ENCODE measurements at places on chromosomes 13 and 19. TPM values are rescaled to one million over a fixed set of nuclear protein-coding genes. Genes with fewer than 3 reads are reported as not detected.

- no peak for DNase-seq
Observed at GRCh38 chr19:44823373-44823698, 14.4 kb downstream of the BCAM start.

DNA sequence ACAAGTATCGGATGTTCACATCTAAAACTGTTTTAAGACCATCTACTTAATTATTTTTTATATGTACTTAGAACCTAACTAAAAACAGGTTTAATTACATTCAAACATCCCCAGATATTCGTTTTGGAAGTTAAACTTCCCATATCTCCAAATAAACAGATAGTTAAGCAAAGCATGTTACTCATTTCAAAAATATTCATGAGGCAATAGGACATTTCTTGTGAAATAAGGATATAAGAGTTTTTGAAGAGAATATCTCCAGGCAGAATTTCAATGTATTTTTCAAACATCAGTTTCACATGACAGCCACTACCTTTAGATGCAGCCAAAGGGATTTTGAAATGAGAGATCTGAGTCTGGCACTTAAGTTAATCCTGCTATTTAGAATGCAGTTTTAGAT is 697.5 kb downstream of the SLITRK1 start:
- no peak for DNase-seq

GRCh38 chr13:38348861-38349389 is 726 bp upstream of the UFM1 start:
- DNase-seq, result no peak

DNA sequence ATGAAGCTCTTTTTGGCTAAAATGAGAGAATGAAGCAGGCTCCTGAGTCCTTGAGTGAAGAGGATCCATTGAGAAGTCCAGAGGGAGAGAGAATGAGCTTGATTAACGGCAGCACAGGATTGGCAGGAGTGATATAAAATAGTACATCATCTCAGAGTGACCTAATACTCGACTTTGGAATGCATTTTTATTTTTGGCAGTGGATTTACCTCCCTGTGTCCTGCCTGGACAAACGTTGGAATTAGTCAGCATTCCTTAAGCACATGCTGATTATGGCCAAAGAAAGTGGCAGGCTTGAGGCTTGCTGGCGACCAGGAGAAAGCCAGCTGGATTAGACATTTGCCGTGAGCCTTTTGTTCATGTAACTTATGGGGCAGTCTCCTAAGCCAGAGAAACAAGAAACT is 22.9 kb downstream of the LRCH1 start:
- no peak for DNase-seq

GRCh38 chr19:13165162-13165997 is 15.2 kb downstream of the IER2 start:
- DNase-seq, result no peak

DNA sequence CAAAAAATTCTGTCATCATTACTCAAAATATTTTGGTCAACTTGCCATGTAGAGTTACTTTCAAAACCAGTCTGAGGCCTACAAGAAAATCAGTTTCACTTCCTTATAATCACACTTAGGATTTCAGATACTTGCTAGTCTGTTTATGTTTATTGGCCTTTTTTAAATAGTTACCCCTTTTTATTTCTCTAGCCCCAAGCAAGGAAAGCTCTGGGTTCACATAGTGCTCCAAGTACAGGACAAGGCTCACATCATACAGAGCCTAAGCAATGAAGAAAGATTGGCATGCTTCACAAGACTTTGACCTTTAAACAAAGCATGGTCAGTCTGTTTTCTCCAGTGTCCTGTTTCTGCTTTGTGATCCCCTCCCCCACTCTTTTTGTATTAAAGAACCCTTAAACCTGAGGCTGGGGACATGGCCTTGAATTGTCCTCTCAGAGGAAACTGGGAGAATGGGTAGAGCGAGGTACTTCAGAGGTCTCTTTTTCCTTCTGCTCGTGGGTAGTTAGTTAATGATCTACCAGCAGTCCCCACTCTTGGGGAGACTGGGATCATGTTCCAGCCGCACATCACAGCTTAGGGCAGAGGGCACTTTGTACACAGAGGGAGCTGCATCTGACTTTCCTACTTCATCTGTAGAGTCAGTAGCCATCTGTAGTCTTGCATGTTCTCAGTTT is 30.7 kb downstream of the CEACAM1 start:
- no peak for DNase-seq

GRCh38 chr13:46613409-46614049 is 60.6 kb downstream of the LRCH1 start:
- no peak for DNase-seq

DNA sequence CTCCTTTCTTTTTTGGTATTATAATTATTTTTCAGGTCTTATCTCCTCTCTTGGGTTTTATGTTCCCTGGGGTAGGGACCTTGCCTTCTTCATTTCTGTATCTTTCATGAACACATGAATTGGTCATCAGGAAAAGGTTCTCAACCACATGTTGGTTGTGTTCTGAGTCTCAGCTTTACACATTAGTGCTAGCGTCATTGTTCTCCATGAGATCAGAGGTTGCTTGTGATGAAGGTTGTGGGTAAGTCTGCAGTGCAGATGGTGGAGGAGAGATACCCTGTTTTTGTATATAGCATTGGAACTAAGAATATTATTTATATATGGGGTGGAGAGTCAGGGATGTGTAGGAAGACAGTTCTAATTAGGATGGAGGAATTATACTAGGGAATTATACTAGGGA is 24.5 kb upstream of the CEACAM8 start:
- DNase-seq, result no peak

DNA sequence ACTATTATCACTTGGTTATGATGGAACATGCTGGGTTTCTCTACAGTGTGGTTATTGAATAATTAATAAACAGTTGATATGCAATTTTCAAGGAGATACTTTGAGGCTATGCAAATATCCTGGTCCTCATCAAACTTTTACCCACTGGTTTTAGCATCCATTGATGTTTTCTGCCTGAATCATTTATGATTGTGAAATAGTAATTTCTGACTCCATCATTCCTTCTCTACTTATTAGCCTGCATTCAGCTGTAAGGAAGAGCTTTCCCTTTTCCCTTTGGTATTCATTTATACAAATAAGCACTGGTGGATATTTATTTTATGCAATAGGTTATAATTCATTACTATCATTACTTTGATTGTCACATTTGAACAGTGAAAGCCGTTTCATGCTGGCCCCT is 13.9 kb upstream of the DNAJC15 start:
- DNase-seq, result no peak

DNA sequence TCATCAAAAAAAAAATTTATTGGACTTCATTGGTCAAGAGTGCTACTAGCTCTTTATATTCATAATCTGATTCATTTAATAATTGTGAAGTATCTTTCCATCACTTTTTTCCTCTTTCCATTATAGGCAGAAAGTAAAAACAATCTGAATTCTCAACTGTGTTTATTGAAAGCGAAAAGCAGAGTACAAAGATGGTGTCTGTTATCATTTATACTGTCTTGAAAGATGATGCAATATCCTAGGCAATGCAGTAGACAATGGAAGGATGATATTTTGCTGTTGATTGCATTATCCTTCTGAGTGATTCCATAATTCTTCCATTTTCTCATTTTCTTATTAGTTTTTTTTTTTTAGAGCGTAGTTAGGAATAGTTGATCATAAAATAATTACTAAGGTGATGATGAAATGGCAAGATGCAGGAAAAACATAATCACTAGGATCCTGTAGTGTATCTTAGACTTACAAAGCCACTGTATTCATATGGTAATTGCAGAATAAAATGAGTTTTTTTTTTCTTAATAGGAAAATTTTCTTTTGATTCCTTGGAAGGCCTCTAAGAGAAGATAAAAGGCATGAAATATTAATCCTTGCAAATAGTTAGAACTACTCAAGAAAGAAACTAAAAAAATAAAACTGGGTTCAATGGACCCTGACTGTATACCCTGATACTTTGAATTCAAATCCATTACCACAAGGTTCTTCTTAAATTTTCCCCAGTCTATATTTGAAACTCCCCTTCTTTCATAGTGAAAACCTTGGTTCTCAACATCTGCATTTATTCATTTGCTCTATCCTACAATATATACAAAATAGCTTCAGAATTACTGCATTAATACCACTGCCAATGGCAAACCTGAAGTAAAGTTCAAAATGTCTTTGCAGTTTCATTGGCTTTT is 11.6 kb downstream of the URI1 start:
- DNase-seq, result no peak

GRCh38 chr13:105806628-105806920 is 728.9 kb downstream of the EFNB2 start:
- DNase-seq, result no peak

The TSHZ3 gene
- 5.2 TPM for total RNA-seq

The POSTN gene
- total RNA-seq, result 109 TPM

The CCDC169 gene
- 2.2 TPM for total RNA-seq

The WDR87 gene
- not detected for total RNA-seq

The ZNF358 gene
- total RNA-seq, result 76.7 TPM

The MISP gene
- not detected for total RNA-seq
